CD4-positive, alpha-beta memory T cell (primary cell): ENCODE measurements at places on chromosomes 2 and 18. TPM values are rescaled to one million over a fixed set of nuclear protein-coding genes. Genes with fewer than 3 reads are reported as not detected.

Gene SLC19A3
- total RNA-seq: not detected

Gene APCDD1
- not detected for total RNA-seq

Gene RSAD2
- 4.9 TPM for total RNA-seq

Gene MERTK
- total RNA-seq: 0.64 TPM

Gene SULT1C4
- not detected for total RNA-seq

Gene PAX8
- 1.7 TPM for total RNA-seq

Gene PROC
- not detected for total RNA-seq

Gene DSG3
- total RNA-seq: not detected

Gene SLC11A1
- total RNA-seq: 1.9 TPM

Gene C2orf81
- total RNA-seq: 5.3 TPM

Gene SCN2A
- not detected for total RNA-seq

Gene SUCLG1
- 46.6 TPM for total RNA-seq

Gene KIF5C
- total RNA-seq: 21.3 TPM

Gene ADAM23
- total RNA-seq: 31.3 TPM

Gene C2orf42
- total RNA-seq: 47.9 TPM

Gene DNAJC27
- total RNA-seq: 13.2 TPM

Gene CNRIP1
- total RNA-seq: 0.29 TPM

Gene UGT1A4
- total RNA-seq: not detected

Gene CHRND
- total RNA-seq: not detected

Gene SLC16A14
- total RNA-seq: 0.14 TPM

Gene APOB
- not detected for total RNA-seq

Gene PSMA8
- 0.67 TPM for total RNA-seq

Gene LIPT1
- total RNA-seq: 24.4 TPM

Gene MOGAT1
- total RNA-seq: not detected

Gene SERPINB10
- total RNA-seq: not detected

Gene AAMP
- total RNA-seq: 66.3 TPM

Gene C2orf78
- not detected for total RNA-seq
